ENCODE measurements at places on chromosomes 16 and 17. TPM values are rescaled to one million over a fixed set of nuclear protein-coding genes. Genes with fewer than 3 reads are reported as not detected.

DNA sequence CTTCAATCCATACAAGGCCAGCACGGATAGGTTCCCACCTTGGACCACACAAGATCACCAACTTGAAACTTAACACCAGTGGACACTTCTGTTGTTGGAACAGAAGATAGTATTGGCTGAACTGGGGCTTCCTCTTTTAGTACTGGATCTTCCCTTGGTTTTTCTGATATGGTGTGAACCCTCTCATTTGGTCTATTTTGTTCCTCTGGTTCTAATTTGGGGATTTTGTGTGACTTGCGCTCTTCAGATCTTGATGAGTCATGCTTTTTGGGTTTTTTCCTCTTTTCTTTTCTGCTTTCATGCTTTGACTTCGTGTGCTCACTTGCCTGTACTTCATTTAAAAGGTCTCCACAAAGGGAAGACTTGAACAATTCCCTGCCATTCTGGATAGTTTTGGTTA, 39.0 kb downstream of the SOST start:
- peaks cover 3% of the 10 kb centered on the region for H3K27me3 ChIP-seq
- no peaks in the 10 kb centered on the region for H3K4me1 ChIP-seq
- no peak for DNase-seq
- H3K27ac ChIP-seq = no peak overlapping the region

DNA sequence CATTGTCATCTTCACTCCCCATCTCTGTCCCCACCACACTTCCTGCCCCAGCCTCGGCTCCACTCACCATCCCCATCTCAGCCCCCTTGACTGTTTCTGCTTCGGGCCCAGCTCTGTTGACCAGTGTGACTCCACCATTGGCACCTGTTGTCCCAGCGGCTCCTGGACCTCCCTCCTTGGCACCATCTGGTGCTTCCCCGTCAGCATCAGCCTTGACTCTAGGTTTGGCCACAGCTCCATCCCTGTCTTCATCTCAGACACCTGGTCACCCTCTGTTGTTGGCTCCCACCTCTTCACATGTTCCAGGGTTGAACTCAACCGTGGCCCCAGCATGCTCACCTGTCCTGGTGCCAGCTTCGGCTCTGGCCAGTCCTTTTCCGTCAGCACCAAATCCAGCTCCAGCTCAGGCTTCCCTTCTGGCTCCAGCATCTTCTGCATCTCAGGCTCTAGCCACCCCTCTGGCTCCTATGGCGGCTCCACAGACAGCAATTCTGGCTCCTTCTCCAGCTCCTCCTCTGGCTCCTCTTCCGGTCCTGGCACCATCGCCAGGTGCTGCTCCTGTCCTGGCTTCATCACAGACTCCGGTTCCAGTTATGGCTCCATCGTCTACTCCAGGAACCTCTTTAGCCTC, 24.4 kb upstream of the PHKG2 start:
- no peak overlapping the region for H3K4me3 ChIP-seq
- peaks cover 72% of the 10 kb centered on the region for H3K36me3 ChIP-seq
- H3K4me1 ChIP-seq = peaks cover 2% of the 10 kb centered on the region
- no peaks in the 10 kb centered on the region for H3K27me3 ChIP-seq
- no peak for DNase-seq

KRTAP4-5 gene
- not detected for total RNA-seq

AXIN2 gene
- total RNA-seq = 35.6 TPM

DNA sequence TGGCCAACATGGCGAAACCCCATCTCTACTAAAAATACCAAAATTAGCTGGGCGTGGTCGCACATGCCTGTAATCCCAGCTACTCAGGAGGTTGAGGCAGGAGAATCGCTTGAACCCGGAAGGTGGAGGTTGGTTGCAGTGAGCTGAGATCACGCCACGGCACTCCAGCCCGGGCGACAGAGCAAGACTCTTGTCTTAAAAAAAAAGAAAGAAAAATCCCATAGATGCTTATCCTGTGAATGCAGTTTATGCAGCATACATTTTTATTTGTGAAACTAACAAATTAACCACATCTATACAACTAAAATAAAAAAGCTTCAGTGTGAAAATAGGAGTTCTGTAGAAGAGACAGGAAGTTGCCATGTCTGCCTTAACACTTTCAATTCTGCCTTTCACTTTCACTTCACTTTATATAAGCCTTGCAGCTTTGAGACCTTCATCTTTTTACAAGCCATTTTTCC, 7.1 kb downstream of the IGSF6 start:
- no peaks in the 10 kb centered on the region for H3K4me1 ChIP-seq
- H3K27ac ChIP-seq = no peak overlapping the region

- no peak for DNase-seq
- no peaks in the 10 kb centered on the region for H3K36me3 ChIP-seq
- H3K4me1 ChIP-seq = no peaks in the 10 kb centered on the region
- no peaks in the 10 kb centered on the region for H3K27me3 ChIP-seq
Observed at GRCh38 chr17:67388986-67389385, 11.9 kb downstream of the PITPNC1 start.

DNA sequence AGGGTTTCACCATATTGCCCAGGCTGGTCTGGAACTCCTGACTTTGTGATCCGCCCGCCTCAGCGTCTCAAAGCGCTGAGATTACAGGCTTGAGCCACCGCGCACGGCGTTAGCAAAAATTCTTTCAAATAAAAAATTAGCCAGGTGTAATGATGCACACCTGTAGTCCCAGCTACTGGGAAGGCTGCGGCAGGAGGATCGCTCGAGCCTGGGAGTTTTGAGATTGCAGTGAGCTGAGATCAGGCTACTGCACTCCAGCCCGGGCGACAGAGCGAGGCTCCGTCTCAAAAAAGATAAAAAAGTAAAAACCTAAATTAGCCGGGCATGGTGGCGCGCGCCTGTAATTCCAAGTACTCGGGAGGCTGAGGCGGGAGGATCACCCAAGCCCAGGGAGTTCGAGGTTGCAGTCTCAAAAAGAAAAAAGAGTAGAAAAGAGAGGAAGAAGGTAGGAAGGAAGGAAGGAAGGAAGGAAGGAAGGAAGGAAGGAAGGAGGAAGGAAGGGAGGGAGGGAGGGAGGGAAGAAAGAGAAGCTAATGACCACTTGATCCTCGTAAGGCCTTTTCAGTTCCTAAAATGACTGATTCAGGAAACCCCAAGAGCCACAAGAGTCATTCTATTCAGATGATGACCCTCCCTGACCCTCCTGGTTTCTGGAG, 59.2 kb downstream of the SRL start:
- no peaks in the 10 kb centered on the region for H3K4me1 ChIP-seq
- peak overlapping the region; percentile 85 for H3K4me3 ChIP-seq
- DNase-seq = no peak
- H3K27ac ChIP-seq = no peak overlapping the region
